Skeletal muscle tissue (tissue), 5 donors: ENCODE measurements at places on chromosomes 2 and 18. TPM values are rescaled to one million over a fixed set of nuclear protein-coding genes. Genes with fewer than 3 reads are reported as not detected.

The SLC4A5 gene
- total RNA-seq = 2.6 TPM

The SCYGR4 gene
- not detected for total RNA-seq

The KCNK3 gene
- 0.52 TPM for total RNA-seq

The PROKR1 gene
- 0.52 TPM for total RNA-seq

The HOXD3 gene
- total RNA-seq = 4.2 TPM

The FKBP7 gene
- total RNA-seq = 35.0 TPM

The CIB4 gene
- not detected for total RNA-seq

The MAP2 gene
- total RNA-seq = 3.7 TPM

The NGEF gene
- 2.6 TPM for total RNA-seq

The SIX3 gene
- not detected for total RNA-seq

The CACNB4 gene
- 7.8 TPM for total RNA-seq

The C18orf63 gene
- not detected for total RNA-seq

The PFN4 gene
- total RNA-seq = not detected
